ENCODE measurements at places on chromosomes 3 and 15.

GRCh38 chr15:39149636-39150150 is 431.2 kb upstream of the THBS1 start:
- no peak for DNase-seq

DNA sequence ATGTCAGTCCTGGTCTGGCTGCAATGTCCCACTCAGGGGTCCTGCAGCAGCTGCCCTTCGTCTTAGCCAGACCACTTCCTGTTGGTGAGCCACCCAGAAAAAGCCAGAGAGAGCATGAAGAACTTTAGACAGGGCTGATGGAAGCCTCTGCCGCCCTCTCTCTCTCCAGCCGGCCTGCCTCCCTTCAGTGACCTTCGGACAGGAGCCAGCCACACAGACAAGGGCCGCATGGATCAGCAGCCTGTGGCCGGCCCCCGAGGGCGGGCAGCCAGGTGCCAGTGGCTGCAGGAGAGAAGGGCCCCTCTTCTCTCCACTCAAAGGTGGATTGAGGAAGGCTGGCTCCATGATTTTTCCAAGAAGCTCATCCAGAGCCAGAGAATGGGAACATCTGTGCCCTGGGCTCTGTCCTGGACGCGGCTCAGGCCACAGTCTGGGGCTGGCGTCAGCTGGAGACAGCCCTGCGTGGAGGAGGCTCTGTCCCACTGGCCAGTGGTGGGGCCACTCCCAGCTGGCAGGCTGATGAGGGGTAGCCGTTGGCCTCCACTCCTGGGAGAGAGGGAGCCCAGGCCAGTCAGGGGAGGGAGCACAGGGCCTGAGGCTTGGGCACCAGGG is 42.9 kb downstream of the ISG20 start:
- no peak for DNase-seq

DNA sequence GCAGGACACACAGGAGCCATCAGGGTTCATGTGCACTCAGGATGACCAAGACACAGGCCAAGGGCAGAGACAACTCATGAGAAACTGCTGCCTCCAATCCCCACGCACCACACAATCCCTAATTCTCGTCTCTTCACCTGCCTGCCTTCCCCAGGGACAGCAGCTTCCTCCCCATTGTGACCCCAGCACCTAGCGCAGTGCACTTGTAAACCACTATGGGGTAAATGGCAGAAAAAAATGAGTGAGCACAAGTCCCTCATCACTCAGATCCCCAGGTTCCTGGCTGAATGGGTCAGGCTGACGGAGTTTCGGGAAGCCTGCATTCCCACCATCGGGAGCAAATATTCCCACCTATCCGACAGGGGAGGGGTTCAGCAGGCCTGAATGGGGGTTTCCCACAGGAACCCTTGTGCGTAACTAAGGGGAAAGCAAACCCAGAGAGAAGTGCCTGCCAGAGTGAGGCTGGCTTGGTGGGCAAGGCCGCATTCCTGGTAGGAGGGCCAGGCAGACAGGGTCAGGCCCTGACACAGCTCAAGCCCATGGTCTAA is 18.8 kb downstream of the PLXNB1 start:
- DNase-seq, result peak; percentile 10

DNA sequence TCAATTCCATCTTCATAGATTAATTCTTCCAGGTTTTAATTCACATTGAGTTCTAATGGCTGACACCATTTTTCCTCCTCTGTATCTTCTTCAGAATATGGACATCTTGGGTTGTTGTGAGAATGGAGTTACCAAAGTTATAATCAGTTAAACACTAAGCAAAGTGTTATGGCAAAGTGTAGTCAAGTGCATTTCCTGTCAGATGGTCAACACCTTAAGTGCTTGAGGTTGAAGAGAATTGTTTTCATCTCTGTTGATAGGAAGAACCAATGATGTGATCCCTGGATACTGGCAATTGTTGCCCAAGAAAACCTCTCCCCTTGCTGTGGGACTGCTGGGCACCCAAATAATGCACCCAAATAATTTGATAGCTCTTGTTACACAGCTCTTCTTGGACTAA is 102.6 kb upstream of the SATB1 start:
- no peak for DNase-seq

GRCh38 chr15:89665449-89666181 is 10.3 kb upstream of the KIF7 start:
- DNase-seq, result peak; percentile 56

- peak; percentile 48 for DNase-seq
These were observed at the start of gene ALDH1A3 for GRCh38 chr15:100879464-100880138. ALDH1A3 (plus strand) TSS chr15:100879831; CDS start chr15:100879908, 77 bp downstream.

- peak; percentile 47 for DNase-seq
These were observed 536 bp downstream of the ATP10A start for GRCh38 chr15:25862472-25863110.

- DNase-seq, result no peak
These were observed 129.1 kb downstream of the ASB7 start for GRCh38 chr15:100731267-100732152.

DNA sequence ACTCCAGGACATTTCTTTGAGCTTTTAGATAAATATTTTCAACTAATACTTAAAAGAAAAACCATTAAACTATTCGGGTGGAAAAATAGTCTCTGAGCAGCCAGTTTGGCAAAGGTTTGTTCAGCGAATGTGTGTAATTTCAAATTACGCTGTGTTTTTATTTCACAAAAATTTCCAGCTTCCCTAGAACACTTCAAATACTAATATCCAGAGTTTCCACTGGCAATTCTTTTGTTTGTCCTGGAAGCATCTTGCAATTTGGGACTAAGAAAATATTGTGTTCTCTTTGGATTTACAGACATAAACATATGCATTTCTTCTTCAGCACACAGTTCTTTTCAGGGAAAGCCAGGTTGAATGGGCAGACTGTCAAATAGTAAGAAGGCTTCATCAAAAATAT is 61.9 kb downstream of the MDFIC2 start:
- DNase-seq, result no peak

DNA sequence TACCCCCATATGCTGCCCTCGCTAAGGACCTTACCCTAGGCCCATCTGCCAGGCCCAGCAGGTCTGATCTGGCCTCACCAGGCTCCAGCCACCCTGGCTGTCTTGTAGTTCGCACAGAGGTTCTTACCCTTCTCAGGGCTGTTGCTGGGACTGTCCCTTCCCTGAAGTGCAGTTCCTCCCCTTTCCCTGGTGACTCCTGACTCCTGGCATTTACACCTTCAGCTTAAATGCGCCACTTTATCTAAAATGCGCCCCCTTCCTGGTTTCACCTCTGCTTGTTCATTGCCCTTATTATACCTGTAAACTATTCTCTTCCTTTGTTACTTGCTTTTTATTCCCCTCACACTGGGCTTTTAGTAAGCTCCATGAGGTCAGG is 835 bp upstream of the TTLL3 start:
- no peak for DNase-seq

- DNase-seq, result no peak
These were observed 50.0 kb upstream of the DGKG start for GRCh38 chr3:186411994-186412393.

DNA sequence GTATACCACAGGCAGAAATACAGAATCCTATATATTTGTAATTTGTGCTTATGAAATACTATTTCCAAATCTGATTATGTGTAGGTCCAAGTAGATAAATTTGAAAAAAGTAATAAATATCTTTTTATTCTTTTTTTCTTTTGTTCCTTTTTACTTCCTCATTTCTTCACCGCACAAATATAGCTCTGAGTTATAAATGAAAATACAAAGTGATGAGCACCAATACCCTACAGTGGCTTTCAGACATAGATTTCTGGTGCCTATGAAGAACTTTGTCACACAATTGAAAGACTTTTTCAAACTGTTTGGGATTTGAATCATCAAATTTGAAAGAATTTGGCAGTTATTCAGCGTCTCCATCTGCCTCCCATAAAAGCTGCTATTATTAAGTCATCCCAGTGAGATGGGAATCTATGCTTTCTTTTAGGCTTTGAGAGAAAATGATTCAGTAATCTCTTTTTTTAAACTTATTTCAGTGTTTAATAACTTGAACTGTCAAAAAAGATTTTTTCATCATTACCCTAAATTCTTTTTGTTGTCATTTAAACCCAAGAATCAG is 363.6 kb upstream of the GOLIM4 start:
- DNase-seq, result no peak

DNA sequence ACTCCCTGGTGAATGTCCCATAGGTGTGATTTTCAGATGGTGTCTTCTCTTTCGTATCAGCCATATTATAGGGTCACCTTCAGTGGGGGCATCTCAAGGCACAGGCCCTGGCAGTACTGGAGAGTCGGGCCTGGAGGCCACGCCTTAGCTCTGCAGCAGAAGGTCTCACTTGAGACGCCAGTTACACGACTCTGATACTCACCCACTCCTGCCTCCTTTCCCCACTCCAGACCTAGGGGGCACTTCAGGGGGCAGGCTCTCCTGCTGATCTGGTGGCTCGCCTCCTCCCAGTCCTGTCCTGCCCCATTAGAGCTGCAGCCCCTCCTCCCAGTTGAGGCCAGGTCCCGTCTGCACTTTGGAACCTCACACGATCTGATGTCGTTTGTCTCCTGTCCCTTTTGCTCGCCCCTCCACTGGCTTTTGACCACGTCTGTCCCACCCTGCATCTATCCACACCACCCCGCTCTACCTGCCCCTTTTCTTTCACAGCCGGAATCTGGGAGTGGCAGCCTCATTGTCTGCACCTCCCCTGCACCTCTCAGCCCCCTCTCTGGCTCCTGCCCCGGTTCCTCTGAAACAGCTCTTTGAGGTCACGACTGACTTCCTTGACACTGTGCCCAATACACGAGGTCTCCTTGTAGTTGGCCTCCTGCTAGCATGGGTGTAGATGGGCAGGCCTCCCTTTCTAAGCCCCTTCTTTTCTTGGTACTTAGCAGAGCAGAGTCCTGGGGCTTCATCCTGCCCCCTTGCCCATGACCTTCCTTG is 181.9 kb downstream of the NSMCE3 start:
- DNase-seq, result no peak

GRCh38 chr15:40512440-40512839 is 41.7 kb downstream of the CHST14 start:
- DNase-seq, result no peak

DNA sequence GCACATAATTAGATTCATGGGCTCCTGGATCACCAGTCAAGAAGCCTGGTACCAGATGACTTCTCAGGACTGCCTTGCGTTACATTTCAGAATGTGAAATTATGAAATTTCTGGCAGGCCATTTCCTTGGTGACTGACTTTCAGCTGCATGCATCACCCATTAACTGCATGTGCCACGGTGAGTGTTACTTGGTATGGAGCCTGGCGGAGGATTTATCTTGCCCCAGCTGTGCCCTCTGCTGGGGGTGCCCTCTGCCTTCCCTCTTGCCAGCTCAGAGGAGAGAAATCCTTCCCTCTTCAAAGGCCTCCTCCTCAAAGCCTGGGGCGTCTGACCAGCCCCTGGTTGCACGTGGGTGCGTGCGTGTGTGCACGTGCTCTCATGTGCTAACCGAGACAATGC is 57.7 kb upstream of the CTSH start:
- no peak for DNase-seq

DNA sequence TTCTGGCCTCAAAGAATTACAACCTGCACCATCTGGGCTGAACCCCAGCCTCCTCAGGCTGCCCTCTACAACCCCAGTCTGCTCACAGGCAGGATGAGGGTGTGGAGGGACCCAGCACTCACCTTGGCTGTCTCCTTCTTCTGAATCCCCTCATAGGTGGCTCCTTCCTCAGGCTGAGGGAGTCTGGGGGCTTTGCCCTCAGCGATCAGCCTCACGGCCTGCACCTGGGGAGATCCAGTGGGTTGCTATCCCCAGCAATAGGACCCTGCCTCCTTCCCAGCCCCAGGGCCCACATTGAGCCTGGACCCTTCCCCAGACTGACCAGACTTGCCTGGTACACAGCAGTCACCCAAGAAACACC is 25.1 kb downstream of the ALDH1L1 start:
- no peak for DNase-seq

- DNase-seq, result no peak
These were observed 24.0 kb downstream of the AMOTL2 start for GRCh38 chr3:134350266-134350665.

DNA sequence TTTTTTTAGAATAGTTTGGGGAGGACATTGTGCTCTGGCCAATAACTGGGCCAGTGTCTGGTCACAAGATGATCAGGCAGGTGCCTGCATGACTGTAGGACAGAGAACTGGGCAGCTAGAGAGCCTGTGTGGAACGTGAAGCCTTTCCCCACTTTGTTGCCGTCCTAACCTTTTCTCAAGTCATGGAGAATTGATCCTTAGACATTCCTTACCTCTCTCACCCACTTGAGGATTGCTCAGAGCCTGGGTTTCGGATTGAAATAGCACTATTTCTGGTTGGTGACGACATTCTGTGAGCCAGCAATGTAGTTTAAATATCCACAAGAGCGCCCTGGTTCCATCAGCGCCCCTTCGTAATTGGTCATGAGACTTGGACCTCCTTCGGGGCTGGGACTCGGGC is 138.4 kb downstream of the IGF1R start:
- DNase-seq, result no peak

GRCh38 chr3:143840636-143841035 is 7.6 kb downstream of the SLC9A9 start:
- no peak for DNase-seq
